Activated B cell treated with CpG ODN at 0.5 μM for 24 hours (primary cell): ENCODE measurements at places on chromosomes 16 and 17.

GRCh38 chr17:51152766-51153209 is 571 bp upstream of the NME1 start:
- DNase-seq = no peak

- no peak for DNase-seq
Measured at GRCh38 chr17:44002141-44002848, 2.1 kb upstream of the NAGS start.

GRCh38 chr17:35312790-35313711 is 60.4 kb downstream of the SLFN11 start:
- peak; percentile 53 for DNase-seq

DNA sequence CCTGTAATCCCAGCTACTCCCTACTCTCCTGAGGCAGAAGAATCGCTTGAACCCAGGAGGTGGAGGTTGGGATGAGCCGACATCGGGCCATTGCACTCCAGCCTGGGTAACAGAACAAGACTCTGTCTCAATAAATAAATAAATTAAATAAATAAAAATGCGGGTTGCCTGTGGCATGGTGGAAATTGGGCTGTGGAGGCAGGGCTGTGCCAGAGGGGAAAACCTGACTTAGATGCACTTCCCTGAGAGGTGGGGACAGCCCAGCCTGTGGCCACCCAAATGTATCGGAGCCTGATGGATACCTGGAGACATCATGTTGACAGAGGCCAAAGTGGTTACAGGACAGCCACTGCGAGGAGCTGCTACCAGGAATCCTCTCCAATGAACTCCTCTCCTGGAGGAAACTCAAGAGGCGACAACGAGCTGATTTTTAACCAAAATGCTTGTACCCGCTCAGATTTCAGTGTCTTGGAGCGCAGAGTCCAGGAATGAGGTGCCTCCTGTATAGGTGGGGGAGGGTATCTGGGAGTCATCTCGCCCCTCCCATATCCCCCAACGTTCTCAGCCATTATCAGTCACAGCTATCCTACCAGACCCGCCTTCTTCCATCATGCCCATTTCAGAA is 32.3 kb downstream of the DDX19A start:
- DNase-seq = no peak

- DNase-seq = no peak
Measured at GRCh38 chr16:53971616-53972015, 267.7 kb downstream of the FTO start.

GRCh38 chr16:72501739-72502593 is 330.0 kb upstream of the PMFBP1 start:
- DNase-seq = peak; percentile 29

- DNase-seq = no peak
Measured at GRCh38 chr16:25228372-25228771, 11.6 kb downstream of the AQP8 start.

DNA sequence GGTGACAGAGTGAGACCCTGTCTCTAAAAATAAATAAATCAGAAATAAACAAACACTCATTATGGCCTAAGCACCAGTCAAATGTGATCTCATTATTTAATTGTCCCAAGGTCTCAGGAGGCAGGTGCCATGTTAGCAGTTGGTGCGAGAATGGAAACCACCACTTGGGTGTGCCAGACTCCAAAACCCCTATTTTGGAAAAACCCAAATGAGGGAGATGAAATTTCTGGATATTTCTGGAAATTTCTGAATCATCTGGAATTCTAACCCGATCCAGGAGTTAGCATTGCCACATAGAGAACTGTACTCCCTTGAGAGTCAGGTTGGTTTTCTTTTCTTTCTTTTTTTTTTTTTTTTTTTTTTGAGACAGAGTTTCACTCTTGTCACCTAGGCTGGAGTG is 264.0 kb downstream of the XYLT1 start:
- DNase-seq = no peak

- peak; percentile 23 for DNase-seq
Measured at GRCh38 chr16:83744441-83744981, 63.3 kb upstream of the HSBP1 start.

GRCh38 chr17:66526827-66527226 is 224.4 kb downstream of the PRKCA start:
- no peak for DNase-seq

- no peak for DNase-seq
Measured at GRCh38 chr16:77570574-77570973, 135.7 kb upstream of the ADAMTS18 start.

GRCh38 chr17:4881761-4882555 is 17.4 kb upstream of the C17orf107 start:
- DNase-seq = peak; percentile 50

- DNase-seq = no peak
Measured at GRCh38 chr16:57998486-57998885, 2.0 kb downstream of the ZNF319 start.

GRCh38 chr17:28511858-28512461 is 5.8 kb downstream of the FOXN1 start:
- DNase-seq = no peak

GRCh38 chr16:89944773-89945172 is 3.8 kb upstream of the DEF8 start:
- no peak for DNase-seq
